ENCODE measurements at places on chromosomes 2 and 18.

- DNase-seq: no peak
Measured at GRCh38 chr2:1224901-1225300, 188.4 kb upstream of the TPO start.

GRCh38 chr2:161136696-161137324 lies 23.4 kb upstream of the TANK start:
- no peak for DNase-seq

DNA sequence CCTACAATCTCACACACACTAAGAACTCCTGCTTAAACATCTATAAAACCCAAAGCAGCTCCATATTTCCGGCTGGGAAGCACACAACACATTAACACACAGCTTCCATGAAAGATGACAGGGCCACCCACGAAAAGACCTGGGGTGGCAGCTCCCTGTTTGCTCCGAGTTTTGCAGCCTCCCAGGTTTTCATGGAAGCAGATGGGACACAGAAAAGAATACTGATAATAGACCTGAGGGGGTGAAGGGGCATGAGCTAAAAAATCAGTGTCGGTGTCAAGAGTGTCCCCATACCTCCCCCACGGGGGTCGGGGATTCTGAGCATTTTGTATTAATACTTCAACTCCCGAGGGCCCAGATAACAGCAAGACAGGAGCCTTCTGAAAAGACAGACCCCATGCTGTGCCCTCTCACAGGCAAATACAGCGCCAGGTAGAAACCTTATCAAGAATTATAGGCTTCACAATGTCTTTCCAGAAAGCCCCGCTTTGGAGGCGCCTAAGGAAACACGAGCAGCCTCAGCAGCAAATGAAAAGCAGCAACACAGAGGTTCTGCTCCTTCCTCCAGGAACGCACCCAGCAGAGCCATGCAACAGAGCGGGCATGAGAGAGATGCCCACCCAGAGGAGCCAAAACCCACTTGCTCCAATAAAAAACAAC lies 50.5 kb downstream of the ZNF516 start:
- no peak for DNase-seq

GRCh38 chr18:23593720-23594119 lies 7.4 kb upstream of the NPC1 start:
- DNase-seq: no peak

DNA sequence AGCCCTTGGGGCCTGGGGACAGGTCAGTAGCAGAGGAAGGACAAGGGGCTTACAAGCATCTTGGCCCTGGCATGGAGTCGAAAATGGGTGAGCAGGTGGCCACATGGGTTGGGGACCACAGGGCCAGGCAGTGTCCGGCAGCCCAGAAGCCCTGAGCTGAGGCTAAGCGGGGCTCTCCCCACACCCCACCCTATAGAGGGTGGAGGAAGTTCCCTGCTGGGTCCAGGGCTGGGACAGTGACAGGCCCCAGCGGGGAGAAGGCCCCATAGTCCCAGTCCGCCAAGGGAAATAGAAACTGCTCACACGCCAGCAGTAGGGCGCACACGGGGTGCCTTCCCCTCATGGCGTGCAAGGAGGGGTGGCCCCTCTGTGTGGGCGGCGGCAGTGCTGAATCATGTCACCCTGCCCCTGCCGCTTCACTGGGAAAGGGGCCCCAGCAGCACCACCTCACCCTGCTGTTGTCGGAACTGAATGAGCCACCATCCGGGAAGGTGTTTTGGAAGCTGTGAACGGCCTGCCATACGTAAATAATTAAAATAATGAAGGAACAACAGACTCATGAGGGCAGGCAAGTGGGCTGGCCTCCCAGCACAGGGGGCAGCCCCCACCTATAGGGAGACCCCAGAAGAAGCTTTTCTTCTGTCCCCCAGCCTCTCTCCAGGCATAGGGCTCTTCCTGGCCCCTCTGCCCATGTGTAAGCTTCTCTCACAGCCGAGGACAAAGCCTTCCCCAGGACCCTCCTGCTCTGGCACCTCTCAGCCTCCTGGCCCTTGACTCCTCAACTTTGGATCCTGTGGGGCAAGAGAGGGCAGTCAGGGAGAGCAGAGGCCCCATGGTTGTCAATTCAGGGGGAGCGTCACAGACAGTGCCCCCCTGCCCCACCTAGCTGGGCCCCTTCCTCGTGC lies 12.7 kb upstream of the DUSP2 start:
- DNase-seq: peak; percentile 74

- no peak for DNase-seq
Measured at GRCh38 chr2:54899576-54900200, 150.6 kb downstream of the RTN4 start.

GRCh38 chr2:190186238-190186637 lies 123.7 kb upstream of the MSTN start:
- DNase-seq: no peak

DNA sequence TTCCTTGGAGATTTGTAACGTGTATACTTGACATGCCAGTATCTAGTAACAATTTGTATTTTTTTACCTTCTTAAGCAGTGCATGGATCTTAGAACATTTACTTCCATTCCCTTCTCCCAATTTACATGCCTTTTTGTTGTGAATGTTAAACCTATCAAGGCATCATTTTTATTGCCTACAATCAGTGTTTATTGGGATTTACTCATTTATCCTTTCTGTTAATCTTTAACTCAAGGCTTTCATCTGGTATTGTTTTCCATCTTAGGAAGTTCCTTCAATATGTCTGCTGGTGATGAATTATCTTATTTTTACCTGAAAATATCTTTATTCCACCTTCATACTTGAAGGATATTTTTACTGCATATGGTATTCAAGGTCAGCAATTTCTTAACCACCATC lies 88.5 kb upstream of the EMILIN2 start:
- DNase-seq: no peak

DNA sequence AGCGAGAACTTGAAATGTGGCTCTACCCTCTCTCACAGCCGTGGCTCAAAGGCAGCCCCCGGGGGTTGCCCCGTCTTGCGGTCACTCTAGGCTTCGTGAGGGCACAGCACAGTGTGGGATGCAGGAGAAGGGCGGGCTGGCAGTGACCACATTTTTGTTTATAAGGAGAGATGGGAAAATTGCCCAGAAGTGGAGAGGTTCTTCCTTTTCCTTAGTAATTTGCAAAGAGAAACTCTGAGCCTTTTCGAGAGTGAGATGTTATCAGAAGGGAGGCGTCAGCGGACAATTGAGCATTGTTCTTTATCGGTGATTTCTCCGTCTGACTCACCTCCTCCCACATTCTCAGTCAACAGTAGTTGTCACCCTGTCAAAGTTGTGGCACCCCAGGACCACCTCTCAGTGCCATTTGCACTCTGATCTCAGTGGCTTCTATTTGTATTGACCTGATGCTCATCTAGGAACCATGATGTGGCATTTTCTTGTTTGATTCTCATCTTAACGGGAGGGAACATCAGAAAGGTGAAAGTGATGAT lies 89.6 kb downstream of the ACAA2 start:
- DNase-seq: no peak

- DNase-seq: no peak
Measured at GRCh38 chr2:95062242-95063085, 37.0 kb downstream of the MAL start.

DNA sequence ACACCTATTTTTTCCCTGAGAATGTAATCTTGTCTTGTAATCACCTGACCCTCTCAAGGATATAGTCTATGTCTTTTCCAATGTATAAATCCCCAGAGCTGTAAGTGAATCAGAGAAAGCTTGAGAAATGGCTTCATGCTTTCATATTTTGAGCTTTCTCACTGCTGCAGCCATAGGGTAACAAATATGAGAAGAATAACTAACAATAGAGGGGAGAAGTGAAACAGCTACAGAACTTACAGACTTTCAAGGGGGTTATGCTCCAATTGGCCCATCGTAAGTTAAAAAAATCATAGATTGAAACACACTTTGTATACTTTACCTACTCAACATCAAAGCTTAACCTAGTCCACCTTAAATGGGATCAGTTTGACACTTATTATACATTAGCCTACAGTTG lies 111.0 kb downstream of the CNTNAP5 start:
- DNase-seq: no peak

GRCh38 chr2:150674283-150674682 lies 186.8 kb upstream of the RND3 start:
- no peak for DNase-seq

DNA sequence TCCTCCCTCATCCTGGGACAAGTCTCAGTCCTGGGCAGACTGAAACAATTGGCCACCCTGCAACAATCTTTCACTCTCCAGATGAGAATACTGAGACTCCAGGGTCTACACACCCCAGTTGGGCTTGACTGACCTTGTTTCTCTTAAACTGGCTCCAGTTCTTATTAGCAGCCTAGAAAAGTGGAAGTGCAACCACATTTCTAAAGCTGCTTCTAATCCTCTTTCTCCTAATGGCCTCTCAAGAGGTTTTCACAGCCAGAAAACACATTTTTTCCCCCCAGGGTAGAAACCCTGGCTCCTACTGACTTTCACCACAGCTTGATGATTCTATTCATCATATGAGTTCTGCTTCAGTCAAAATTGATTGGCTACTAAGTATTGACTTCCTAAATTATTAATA lies 45.8 kb downstream of the SLC4A5 start:
- DNase-seq: no peak

GRCh38 chr2:149473521-149473920 lies 114.1 kb downstream of the MMADHC start:
- DNase-seq: no peak

DNA sequence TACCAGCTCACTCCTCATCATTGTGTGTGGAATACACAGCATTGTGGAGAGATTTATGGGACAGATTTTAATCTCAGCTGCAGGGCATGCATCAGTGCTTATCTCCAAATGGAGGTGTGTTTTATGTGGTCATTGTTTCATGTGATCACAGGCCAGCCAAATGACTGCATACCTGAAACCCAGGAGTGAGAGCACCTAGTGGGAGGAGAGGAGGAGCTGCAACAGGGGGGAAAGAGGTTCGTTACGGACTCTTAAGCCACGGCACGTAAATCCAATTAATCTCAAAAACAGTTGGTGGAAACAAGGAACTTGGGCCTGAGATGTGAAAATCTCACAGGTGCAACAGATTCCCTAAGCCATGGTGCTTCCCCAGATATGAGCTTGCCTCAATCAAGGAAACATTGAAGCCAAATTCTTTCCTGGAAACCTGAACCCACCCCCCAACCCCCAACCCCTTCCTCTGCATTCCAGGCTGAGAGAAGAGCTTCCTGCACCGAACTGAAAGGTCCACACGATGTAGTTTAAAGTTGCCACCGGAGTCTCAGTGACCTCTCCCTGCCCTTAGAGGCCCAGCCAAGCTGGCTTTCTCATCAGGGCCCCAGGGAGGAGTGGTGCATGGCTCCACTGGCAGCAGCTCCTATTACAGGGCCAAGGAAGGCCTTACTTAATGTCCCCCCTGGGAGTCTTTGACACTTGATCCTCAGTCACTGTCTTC lies 167.4 kb downstream of the C1D start:
- no peak for DNase-seq

DNA sequence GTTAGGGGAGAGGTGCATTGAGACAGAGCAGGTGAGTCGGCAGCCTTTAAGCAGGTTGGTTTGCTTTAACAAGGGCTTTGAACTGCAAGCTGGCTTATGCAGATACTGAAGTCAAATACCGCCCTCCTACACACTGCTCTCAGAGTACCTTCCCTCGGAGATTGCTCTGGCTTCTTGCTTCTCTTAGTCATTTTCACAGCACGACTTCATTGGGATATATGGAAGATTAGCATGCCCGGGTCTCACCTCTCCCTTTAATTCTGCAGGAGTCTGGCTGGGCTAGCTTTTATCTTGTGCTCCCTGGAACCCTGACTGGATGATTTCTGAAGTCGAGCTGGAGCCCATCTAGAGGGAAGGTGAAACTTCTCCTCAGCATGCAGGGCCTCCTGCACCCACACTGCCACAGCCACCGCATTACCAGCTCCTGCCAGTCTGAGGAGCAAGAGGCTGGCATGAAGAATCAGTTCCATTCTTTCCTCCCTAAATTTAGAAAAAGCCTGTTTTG lies 395.5 kb upstream of the HNRNPA3 start:
- no peak for DNase-seq

DNA sequence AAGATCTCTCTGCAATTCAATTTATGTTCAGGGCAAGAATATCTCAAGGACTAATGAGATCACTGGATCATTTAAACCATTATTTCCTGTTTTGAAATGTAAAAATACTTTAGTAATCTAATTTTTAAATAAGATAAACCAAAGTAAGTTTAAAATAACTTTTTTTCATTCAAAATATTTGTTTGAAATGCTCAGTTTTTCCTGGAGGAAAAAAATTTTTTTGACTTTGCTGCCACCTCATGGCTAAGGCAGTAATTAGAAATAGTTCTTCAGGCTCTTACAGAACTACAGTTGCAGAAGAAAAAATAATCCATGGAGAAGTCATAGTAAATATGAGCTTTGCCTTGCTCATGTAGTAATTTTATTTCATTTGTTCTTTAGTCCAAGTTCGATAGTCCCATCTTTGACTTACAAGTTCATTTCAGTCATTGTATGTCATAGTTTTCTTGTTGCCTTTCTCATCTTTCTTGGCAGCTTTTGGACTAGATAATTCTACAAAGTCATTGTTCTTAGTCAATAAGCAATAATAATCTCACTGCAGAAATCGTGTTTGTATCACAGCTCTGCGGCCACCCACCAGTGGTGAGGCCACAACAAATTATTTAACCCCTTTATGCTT lies 127.4 kb downstream of the DPP4 start:
- no peak for DNase-seq

DNA sequence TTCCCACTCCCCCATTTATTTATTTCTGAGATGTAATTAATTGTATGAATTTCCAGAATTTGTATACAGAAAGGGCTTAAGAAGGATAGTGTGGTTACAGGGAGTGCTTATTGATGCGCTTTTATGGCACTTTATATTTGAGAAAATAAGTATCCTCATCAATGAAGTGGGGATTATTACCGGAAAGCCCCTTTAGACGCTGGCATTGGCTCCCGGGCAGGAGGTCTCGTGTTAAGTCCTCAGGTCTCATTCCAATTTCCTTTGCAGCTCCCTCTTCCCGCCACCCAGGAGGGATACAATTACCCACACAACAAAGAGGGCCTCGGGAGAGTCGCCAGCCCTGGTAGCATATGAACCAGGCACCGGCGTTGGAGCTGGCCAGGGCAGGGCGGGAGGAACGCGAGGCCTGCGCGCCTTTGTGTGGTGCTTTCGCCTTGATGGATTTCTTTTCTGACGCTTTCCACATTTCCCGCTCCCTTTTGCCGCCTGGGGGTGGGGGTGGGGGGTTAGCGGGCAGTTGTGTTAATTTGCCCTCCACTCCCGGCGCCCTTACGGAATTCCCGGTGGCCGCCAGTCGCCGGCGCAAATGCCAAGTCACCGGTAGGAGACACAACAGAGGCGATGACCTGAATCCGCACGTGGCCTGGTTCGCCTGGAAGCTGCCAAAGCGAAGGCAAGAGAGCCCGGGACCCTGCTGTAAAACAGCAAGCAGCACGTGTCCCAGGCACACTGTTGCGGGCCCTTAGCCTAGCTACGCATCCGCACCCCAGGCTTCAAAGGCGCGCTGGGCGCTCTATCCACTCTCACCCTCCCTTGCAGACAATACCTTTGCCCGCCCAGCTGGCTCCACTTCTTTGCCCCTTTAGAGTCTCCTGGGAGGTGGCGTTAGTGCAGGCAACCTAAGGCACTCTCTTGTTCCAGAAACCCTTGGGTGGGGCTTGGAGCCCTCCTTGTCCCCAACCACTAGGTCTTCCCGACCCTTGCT lies 3.3 kb downstream of the GAD1 start:
- no peak for DNase-seq

- no peak for DNase-seq
Measured at GRCh38 chr2:231139796-231140195, 15.0 kb upstream of the HTR2B start.

- DNase-seq: no peak
Measured at GRCh38 chr2:459931-460330, 172.0 kb upstream of the ALKAL2 start.

All from activated T-cell treated with anti-CD3 and anti-CD28 coated beads for 1 hour (primary cell).